Dorsolateral prefrontal cortex (tissue), 122 donors: ENCODE measurements at places on chromosomes 11 and 22.

- DNase-seq, result no peak
Observed at GRCh38 chr11:30358536-30358935, 35.6 kb downstream of the ARL14EP start.

DNA sequence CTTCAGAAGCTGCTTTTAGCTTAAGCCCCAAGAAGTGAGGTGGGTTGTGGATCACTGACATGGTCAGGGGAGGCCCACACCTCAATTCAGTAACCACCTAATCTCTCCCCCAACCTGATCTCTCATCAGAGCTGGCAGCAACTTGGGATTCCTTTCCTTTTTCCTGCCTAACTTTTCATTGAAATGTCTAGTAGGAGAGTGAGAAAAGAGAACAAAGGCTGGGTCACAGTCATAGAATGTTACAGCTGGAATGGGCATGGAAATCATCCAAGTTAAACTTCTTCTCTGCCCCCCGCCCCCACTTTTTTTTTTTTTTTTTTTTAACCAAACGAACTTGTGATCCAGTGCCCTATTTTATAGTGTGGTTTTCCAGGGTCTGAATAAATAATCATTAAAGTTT, 91.8 kb downstream of the RNF169 start:
- no peak for DNase-seq

- no peak for DNase-seq
Observed at GRCh38 chr11:44607987-44608386, 42.5 kb downstream of the CD82 start.

GRCh38 chr11:103730131-103730940, 306.1 kb upstream of the DDI1 start:
- no peak for DNase-seq

DNA sequence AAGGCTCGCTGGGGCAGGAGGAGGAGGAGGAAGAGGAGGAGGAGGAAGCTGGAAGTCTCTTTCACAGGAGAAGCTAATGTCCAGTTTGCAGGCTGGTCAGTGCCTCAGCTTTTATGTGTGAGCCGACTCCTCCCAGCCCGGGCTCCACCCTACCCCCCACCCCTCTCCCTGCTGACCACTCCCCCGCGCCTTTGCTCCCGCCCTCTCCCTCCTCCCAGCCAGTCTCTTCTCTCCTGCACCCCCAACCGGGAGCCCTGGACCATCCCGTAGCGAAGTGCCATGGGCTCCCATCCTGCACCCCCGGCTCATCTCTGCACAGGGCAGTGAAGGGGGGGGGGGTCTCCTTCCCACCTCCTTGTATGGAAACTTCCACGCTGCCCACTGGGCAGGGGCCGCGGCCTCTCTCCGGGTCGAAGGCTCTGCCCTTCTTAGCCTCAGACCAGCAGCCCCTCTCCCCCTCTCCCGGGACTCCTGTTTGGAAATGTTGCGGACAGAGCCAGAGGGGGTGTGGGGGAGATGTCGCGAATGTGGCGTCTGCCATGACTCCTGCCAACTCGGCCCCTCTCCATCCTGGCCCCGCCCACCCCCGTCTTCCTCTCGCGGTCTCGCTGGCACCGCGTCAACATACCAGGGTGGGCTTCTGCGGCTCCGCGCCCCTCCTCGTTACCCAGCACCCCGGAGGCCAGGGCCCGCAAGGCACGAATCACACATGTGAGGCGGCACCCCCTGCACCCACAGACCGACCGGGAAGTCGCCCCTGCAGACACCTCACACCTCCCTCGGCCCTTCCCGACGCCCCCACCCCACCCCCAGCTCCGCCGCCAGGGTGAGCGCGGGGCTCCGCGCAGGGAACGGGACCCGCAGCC, 1.8 kb downstream of the IGF2 start:
- DNase-seq, result no peak

DNA sequence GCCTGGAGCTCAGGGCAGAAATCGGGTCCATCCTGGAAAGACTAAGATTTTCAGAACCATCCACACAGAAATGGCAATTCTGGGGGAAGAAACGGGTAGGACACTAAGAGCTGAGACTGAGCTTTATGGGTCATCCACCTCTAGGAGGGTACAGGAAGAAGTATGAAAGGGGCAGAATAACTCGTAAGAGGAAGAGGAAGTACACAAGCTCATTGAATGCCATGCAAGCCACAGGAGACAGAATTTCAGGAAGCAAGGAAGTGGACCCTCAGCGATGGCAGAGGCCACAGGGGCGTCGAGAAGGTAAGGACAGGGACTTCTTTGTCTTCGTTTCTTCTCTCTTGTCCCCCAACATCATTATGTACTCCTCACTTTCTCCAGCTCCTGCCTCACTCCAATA, 169.6 kb downstream of the MAML2 start:
- no peak for DNase-seq

GRCh38 chr11:88281317-88281712, 56.2 kb downstream of the CTSC start:
- DNase-seq, result no peak

- DNase-seq, result no peak
Observed at GRCh38 chr22:44120314-44120704, 60.4 kb upstream of the PARVG start.

DNA sequence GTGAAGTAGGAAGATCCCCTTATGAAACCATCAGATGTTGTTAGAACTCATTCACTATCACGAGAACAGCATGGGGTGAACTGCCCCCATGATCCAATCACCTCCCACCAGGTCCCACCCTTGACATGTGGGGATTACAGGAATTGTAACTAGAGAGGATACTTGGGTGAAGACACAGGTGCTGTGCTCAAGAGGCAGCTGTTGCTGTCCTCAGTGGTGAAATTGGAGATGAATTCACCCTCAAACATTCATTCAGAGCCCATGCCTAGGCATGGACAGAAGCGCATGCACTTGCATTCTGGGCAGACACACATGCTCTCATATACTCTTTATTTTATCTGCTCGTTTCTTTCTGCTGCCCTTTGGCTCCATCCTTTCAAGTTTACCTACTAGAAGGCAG, 385.0 kb downstream of the INSC start:
- no peak for DNase-seq

DNA sequence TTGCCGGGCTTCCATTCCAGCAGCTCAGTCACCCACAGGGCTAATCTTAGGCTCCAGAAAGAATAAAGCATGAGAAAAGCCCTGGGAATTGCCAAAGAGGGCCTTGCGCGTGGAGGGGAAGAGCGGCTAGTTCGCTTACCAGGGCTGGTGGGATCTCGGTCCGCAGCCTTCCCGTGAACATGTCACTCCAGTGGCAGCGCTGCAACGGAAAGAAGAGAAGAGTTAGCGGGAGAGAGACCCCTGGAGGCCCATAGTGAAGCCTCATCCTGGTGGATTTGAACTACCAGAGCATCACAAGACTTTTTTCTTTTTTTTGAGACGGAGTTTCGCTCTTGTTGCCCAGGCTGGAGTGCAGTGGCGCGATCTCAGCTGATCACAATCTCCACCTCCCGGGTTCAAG, 18.0 kb downstream of the RANGAP1 start:
- DNase-seq, result no peak

GRCh38 chr11:115153135-115153534, 351.1 kb downstream of the CADM1 start:
- DNase-seq, result no peak

DNA sequence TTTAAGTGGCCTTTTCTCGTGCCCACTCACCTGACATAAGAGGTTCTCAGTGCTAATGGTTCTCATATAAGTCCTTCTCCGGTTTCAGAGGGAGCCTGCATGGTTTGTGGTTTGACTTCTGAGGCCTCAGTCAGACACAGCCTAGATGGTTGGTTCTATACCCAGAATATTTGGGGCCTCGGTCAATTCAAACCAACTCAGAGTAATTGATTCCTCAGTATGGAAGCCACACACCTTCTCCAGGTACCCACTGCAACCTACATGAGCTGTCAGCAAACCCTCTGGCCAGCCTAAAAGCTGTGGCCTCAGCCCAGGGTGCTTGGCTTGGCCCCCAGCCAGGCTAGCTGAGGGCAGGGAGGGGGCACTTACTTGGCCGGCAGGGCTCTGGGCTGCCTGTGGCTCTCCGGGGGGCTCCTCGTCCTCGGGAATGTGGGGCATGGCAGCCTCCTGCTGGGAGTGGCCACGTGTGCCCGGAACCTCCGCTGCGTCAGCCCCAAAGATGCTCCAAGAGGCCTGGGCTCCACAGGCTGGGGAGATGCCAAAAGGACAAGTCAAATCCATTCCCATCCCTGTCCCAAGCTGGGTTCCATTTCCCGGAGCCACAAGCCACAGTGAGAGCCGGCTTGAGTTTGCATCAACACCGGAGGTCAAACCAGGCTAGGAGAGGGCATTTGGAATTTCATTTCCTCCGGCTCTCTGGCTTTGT, 41.7 kb downstream of the IRAG1 start:
- no peak for DNase-seq

DNA sequence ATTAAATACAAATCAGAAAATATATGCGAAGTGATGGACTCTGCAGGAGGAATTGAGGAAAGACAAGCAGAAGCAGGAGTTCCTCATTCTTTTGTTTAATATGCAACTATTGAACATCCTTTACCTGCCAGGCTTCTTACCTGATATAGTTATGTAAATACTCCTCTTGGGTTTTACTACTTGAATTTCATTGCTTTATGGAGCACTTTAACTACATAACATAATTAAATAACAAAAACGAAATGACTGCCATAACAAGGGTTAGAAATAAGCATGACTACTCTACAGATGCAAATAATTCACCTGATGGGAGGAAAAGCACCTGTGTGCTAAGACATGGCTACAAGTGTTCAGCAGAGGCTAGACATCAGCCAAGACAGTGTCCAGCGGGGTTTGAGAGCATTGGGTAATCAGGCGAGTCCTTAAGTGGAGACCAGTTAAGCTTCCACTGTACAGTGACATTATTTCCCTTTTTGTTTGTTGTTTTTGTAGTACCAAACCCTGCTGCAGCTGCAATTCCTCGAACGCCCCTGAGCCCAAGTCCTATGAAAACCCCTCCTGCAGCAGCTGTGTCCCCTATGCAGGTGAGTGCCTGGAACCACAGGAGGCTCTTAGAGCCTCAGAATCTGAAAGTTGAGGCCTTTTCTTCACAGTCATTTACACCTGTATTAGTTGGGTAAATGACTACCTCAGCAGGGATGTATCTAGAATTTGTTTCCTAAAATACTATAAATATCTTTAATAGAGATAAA, 67.4 kb downstream of the SPECC1L start:
- DNase-seq, result no peak

GRCh38 chr11:5597953-5598352, 1.5 kb downstream of the TRIM6 start:
- DNase-seq, result no peak

DNA sequence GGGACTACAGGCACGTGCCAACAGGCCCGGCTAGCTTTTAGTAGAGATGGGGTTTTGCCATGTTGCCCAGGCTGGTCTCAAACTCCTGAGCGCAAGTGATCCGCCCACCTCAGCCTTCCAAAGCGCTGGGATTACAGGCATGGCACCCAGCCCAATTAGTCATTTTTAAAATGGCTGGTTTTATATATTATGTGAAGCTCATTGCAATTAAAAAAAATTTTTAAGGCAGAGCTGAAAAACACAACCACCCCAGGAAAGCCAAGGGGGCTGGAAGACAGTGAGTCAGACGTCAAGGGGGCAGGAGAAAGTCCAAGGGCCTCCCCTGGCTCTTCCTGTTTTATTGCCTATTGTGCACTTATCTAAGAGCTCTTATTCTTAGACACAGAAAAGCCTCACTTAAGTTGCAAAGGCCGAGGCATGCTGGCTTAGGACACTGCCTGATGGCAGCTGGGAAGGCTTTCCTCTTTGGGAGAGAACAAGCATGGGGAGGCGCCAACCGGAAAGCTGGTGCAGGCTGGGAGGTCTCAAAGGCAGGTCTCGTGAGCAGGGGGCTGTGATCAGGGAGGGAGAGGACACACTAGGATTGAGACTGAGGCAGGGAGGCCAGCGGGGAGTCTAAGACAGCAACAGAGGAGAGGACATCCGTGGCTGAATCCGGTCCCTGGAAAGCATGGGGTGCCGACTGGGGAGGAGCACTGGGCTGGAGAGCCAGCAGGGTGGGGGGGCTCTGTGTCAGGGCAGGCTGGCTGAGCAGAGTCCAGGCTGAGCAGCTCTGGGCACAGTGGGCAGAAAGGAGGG, 11.1 kb upstream of the OSM start:
- DNase-seq, result no peak

- DNase-seq, result peak; percentile 42
Observed at GRCh38 chr22:45891021-45891421, 85.9 kb downstream of the WNT7B start.

DNA sequence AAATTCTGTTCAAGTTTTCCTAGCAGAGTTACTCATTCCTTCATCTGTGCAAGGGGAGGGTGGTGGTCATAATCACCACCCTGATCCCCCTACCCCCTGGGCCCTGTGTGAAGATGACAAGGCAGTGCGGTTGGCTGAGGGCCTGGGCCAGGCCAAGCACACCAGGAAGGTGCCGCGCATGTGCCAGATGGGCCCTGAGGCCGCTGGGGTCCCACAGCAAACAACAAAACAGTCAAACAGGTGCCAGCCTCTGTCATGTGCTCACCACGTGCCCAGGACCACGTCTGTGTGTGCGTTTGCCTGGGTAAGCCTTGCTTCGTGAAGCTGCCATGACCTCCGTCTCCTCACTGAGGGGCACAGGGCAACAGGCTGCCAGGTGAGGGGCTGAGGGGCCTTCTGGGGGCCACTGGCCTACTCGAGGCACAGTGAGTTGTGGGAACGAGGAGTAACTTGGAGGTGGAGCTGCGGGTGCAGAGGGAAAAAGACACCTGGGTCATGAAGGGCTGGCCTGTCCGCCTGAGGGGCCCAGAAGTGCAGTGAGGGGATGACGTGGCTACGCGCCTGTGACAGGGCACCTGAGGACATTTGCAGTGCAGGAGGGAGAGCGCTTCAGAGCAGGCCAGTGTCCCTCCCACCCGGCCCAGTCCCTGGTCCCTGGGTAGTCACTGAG, 25.8 kb downstream of the RSPH14 start:
- DNase-seq, result no peak

GRCh38 chr22:42436404-42436803, 4.2 kb upstream of the NFAM1 start:
- no peak for DNase-seq

GRCh38 chr11:122273476-122274191, 157.6 kb upstream of the BLID start:
- DNase-seq, result no peak

DNA sequence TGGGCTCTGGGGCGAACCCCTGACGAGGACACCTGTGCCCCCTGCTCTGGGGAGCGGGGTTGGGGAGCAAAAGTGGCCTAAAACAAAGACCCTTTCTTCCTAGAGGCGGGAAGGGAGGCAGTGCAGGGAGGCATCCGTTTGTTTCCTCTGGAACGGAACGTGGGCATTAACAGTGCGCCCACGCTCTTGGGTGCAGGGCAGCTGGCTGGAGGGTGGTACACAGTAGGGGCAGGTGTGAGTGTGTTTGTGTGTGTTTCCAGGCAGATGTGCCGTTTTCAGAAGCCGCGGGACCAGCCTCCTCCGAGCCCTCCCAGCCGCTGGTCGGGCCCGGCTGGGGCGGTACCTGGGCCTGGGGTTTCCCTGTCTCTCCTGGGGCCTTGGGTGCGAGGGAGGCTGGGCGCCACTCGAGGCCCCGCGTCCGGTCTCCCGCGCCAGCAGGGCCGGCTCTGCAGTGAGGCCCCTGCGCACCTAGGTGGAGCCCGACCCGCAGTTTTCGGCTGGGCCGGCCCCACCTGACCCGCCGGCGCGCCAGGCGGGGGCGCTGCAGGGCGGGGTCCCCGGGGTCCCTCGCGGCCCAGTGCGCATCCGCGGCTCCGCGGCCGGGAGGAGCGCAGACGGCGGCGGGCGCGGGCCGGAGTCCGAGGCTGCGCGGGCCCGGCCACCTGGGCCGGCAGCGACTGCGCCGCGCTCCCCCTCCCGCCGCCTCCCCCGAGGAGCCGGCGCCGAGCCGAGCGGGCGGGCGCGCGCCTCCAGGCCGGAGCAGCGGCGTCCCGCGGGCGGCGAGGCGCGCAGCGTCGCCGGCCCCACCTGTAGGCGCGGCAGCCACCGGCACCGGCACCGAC, 1252.7 kb downstream of the BRD1 start:
- peak; percentile 79 for DNase-seq

GRCh38 chr11:17745023-17745772, 10.6 kb downstream of the KCNC1 start:
- DNase-seq, result no peak
